ENCODE measurements at places on chromosomes 2 and 18.

DNA sequence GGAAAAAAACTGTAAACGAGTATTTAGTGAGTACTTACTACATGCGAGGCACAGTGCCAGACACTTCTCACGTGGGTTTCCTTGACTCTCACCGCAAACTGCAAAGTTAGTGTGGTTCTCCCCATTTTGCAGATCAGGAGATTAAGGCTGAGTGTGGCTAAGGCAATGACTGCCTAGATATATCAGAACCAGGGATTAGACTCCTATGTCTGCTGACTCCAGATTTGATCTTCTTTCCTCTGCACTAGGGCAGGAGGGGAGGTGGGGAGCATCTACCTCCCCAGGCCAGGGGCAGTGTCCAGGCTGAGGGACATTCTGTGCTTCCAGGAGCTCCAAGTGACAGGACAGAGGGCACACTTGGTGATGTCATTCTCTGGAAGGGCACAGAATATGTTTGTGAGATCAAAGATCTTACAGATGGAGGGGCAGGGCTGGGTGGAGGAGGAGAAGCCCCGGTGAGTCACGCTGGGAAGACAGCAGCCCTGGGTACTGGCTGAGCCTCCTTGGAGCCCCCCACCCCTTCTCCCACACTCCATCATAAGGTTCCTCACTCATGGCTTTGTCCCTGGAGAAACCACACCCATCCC, 92.4 kb downstream of the RHOB start:
- no peak for DNase-seq

DNA sequence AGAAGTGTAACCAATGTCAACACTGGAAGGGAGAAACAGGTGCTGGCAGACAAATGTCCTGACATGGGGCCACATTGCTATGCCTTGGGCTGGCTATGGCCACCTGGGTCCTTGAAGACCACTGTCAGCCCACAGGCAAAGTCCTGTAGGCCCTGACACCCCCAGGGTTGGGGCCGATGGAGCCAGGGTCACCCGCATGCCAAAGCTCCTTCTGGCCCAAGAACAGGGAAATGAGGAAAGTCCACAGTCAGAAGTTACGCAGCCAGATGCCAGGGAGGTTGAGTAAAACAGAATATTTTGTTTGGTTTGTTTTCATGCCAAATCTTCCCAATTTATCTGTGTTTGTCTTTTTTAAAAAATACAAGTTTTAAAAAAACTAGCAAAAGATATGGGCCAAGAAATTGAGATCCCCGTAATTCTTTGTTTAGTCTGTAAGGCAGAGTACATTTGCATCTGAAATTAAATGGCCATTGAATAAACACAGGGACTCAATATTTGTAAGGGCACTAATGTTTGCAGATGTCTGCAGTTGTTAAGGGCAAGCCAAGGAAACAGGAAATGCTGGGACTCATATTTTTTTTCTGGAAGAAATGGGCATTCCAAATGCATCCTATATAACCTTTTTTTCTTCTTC, 186.4 kb downstream of the FAM210A start:
- DNase-seq, result no peak

DNA sequence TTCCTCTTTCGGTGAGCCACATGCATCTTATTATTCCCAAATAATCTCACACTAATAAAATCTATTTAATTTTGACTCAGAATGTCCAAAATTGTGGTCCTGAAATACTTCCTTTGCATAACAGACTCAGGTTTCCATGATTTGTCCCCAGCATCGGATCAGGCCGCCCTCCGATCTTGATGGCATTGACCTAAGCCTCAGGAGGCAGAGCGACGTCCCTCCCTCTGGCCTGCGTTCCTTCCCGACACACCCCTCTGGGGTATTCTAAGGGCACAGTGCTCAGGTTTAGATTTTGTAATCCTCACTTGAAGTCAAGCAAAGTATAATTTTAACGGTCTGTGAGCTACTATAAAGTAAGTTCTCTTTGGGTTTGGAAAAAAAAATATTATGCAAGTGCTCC, 857.7 kb downstream of the GALR1 start:
- DNase-seq, result no peak

GRCh38 chr2:48527226-48527885, 2.6 kb upstream of the STON1 start:
- no peak for DNase-seq

DNA sequence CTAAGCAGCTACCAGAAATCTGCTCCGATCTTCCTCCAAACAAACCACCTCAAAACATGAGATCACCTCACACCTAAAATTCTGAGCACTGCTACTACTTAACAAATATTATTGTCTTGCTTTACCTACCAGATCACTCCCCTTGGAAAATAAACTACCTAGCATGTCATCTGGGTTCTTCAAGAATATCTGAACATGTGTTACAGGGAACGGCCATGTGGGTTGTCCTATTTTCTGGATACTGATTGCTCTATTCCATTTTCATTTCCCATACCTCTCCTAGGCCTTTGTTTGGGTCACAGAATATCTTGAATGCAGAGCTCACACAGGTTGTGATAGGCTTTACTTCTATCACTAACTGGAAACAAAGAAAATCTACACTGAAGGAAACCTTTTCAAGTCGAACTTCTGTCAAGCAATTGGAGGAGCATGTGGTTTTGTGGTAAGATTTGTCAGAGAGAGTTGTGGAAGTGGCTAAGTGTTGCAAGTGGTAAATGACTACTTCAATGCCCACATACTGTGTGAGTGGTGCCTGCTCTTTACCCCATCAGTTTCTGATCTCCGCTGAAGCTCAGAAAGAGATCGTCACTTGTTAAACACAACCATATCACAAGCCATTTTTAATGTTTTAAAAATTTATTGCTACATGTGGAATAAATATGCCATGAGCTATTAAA, 739.1 kb upstream of the ZEB2 start:
- DNase-seq, result no peak

GRCh38 chr2:164841719-164842623, at the start of gene COBLL1:
Gene COBLL1, minus strand, starts transcription at chr2:164841823. Its CDS starts 627 bp downstream, at chr2:164841196.
- DNase-seq, result peak; percentile 20

DNA sequence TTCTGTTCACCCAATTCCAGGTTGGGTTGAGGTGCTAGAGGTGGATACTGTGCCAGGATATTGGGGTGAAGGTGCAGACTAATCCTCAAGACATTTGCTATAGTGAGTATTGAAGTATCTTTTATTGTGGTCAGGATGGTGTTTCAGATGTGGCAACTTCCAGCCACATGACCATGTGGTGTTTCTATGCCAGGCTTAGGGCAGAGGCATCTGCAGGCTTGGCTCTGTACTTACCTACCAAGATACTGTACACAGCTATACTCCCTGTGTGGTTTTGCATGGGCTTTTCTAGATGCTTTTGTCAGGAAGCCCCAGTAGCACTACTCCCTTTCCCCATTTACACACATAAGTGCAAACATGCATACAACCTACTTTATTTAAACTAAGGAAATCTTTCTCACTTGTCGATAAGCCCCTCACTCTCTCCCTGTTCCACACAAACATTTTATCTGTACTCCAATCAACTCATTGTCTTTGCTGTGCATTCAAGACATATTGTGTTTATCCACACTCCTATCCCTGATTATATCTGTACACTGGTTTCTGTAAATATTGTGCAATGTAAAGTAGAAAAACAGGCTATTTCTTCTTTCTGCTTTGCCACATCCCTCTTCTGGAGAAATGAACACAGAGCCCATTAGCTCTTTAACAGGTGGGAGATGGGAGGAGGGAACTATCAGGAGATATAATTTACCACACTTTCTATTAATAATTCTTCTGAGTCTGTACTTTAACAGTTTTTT, 12.3 kb downstream of the ARL6IP6 start:
- DNase-seq, result peak; percentile 27

- DNase-seq, result no peak
Measured at GRCh38 chr18:52499644-52500043, 159.6 kb downstream of the DCC start.

DNA sequence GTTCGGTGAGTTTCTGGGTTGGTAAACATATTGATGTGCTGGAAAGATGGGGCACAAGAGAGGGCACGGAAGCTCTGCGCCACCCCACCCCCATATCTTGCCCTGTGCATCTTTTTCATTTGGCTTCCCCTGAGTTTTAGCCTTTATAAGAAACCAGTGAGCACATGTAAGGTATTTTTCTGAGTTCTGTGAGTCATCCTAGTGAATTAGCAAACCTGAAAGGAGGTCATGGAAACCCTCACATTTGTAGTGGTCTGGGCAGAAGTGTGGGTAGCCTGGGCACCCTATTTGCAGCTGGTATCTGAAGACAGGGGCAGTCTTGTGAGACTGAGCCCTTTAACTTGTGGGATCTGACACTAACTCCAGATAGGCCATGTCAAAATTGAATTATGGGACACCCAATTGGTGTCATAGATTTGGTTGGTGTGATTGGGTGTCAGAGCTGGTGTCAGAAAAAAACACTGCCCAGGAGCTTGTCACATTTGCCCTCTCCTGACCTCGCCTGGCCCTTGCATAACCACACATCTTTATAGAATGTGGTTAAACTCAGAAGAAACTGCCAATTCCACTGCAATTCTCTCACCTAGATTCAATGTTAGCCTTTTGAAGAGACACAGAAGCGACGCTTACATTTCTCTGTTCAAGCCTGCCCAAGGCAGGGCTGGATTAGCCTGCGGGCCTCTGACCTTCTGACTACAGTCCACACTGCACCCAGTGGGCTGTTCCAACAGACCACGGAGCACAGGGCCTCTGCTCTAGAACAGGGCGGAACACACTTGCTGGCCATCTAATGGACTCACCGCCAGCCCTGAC, 12.0 kb upstream of the GALM start:
- DNase-seq, result peak; percentile 56

Data from activated CD4-positive, alpha-beta T cell treated with anti-CD3 and anti-CD28 coated beads, Interleukin-2, amount 50 U/mL, for 1 hour (primary cell).